A549 treated with CORT108297 at 1 μM for 4 hours (cell line): ENCODE measurements at places on chromosomes 7 and 10. TPM values are rescaled to one million over a fixed set of nuclear protein-coding genes. Genes with fewer than 3 reads are reported as not detected.

MYH16 gene
- total RNA-seq = 0.46 to 0.65 TPM (median 0.58 TPM) in 5 replicates

MYOF gene
- total RNA-seq = 175 to 250 TPM (median 213 TPM) in 5 replicates

LIPJ gene
- not detected in 5 replicates for total RNA-seq

ZNF33B gene
- 5.5 to 9.4 TPM (median 6.6 TPM) in 5 replicates for total RNA-seq

PLCE1 gene
- 4.3 to 5.8 TPM (median 5.2 TPM) in 5 replicates for total RNA-seq

FAM24B gene
- 14.1 to 15.2 TPM (median 15.0 TPM) in 5 replicates for total RNA-seq

CFAP46 gene
- total RNA-seq = 1.0 to 1.9 TPM (median 1.5 TPM) in 5 replicates

NEBL gene
- total RNA-seq = 4.2 to 7.1 TPM (median 5.8 TPM) in 5 replicates

EBLN1 gene
- total RNA-seq = 0.07 to 0.21 TPM in 2 of 5 replicates, not detected in the others

MCMBP gene
- 77.1 to 89.7 TPM (median 86.0 TPM) in 5 replicates for total RNA-seq

PVRIG gene
- total RNA-seq = not detected in 5 replicates

FHIP2A gene
- total RNA-seq = 7.9 to 10.1 TPM (median 8.2 TPM) in 5 replicates

OLAH gene
- total RNA-seq = 0.06 to 0.20 TPM (median 0.12 TPM) in 5 replicates

INMT gene
- not detected in 5 replicates for total RNA-seq

UNCX gene
- total RNA-seq = 0.03 to 0.22 TPM (median 0.06 TPM) in 4 of 5 replicates, not detected in the other

MICALL2 gene
- total RNA-seq = 15.4 to 35.4 TPM (median 31.4 TPM) in 5 replicates

SOSTDC1 gene
- not detected in 5 replicates for total RNA-seq

PON1 gene
- 0.29 to 1.2 TPM (median 0.68 TPM) in 5 replicates for total RNA-seq

CRHR2 gene
- not detected in 5 replicates for total RNA-seq

GPR15LG gene
- total RNA-seq = not detected in 5 replicates

HILPDA gene
- total RNA-seq = 21.1 to 26.6 TPM (median 23.0 TPM) in 5 replicates

UBE3C gene
- total RNA-seq = 54.7 to 70.1 TPM (median 66.6 TPM) in 5 replicates

CLCN1 gene
- total RNA-seq = 0.02 to 0.08 TPM (median 0.07 TPM) in 4 of 5 replicates, not detected in the other

WIPF3 gene
- 0.45 to 0.55 TPM (median 0.52 TPM) in 5 replicates for total RNA-seq

PSD gene
- total RNA-seq = 0.18 to 0.60 TPM (median 0.46 TPM) in 5 replicates

OR9A2 gene
- total RNA-seq = not detected in 5 replicates

HECW1 gene
- total RNA-seq = 10.2 to 14.6 TPM (median 13.9 TPM) in 5 replicates

ADRB1 gene
- total RNA-seq = 0.59 to 0.94 TPM (median 0.78 TPM) in 5 replicates

HMX3 gene
- total RNA-seq = 0.09 TPM in 1 of 5 replicates, not detected in the others

CNPY1 gene
- total RNA-seq = not detected in 5 replicates

CDK5 gene
- 32.6 to 37.1 TPM (median 34.0 TPM) in 5 replicates for total RNA-seq

LIPK gene
- not detected in 5 replicates for total RNA-seq

COL26A1 gene
- total RNA-seq = 0.32 to 0.58 TPM (median 0.49 TPM) in 5 replicates

ZNF277 gene
- 10.0 to 17.4 TPM (median 14.0 TPM) in 5 replicates for total RNA-seq

RBP4 gene
- 5.0 to 10.3 TPM (median 8.8 TPM) in 5 replicates for total RNA-seq

MCM10 gene
- 21.6 to 28.6 TPM (median 24.1 TPM) in 5 replicates for total RNA-seq

RPP38 gene
- 34.1 to 38.1 TPM (median 35.3 TPM) in 5 replicates for total RNA-seq

LGI1 gene
- not detected in 5 replicates for total RNA-seq

LSM5 gene
- 90.9 to 112 TPM (median 98.9 TPM) in 5 replicates for total RNA-seq

CCDC172 gene
- total RNA-seq = not detected in 5 replicates
